ENCODE measurements at places on chromosomes 16 and 17.
A peak's percentile ranks its signal among the peaks of the same experiment; 100 is the strongest.

DNA sequence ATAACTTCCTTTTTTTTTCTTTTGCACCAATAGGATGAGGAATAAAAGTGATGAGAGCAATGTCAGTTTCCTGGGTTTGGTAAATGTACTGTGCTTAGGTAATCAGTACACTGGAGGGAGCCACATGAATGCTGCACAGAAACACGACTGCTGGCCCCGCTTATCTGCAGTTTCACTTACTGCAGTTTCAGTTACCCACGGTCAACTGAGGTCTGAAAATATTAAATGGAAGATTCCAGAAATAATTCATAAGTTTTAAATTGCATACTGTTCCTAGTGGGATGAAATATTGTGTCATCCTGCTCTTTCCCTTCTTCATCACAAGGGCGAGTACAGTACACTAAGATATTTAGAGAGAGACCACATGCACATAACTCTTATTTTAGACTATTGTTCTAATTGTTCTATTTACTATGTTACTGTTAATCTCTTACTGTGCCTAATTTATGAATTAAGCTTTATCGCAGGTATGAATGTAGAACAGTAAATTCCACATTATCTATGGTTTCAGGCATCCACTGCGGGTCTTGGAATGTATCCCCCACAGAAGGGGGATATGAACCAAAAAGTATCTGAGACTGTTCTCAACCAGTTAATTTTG lies 6.4 kb upstream of the LGALS3BP start:
- no peak for DNase-seq

- DNase-seq: no peak
Measured at GRCh38 chr16:67708368-67708771, 10.7 kb downstream of the GFOD2 start.

DNA sequence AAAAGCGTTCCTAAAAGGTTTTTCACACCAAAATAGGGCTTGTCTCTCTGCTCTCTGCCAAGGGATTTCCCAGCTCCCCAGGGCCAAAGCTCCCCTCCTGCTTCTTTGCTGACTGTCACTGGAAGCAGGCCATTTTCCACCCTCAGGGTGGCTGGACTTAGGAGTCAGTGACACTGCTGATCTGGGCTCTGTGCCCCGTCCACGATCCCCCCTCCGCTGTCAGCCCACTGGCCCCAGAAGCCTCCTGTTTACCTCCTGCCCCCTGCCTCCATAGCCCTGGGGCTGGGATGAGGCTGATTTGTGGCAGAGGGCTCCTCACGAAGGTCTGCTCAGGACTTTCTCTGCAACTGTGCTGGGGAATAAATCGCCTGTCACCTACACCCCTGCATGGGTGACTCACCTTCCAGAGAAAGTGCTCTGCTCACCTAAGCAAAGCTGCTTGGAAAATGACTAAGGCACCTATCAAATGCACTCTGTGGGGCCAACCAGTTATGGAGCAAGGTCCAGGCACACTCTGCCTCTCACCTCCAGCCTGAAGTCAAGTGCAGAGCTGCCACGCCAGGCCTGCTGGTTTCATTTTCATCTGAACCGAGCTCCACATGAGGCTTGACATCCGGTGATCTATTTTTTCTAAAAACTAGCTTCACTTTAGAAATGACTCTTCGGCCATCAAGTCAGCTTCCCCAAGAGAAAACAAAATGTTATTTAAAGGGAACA lies 4.9 kb downstream of the MAP3K14 start:
- DNase-seq: peak; percentile 71

DNA sequence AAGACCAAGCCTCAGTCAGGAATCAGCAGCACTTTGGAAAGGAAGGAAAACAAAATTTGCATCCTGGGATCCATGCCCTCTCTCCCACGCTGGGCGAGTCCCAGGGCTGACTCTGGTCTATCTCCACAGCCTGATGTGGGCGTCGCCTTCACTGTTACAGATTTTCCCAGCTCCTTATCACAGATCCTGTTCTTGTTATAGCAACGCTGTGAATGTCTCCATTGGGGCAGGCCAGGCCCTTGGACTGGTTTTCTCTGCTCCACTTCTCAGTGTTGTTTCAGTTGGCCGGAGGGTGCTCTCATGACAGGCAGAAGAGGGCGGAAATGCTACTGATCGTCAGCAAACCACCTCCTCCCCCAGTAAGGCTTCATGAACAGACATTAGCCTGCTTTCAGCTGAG lies 127.9 kb upstream of the CDH11 start:
- DNase-seq: no peak

- DNase-seq: no peak
Measured at GRCh38 chr17:57264250-57264649, 7.9 kb downstream of the MSI2 start.

DNA sequence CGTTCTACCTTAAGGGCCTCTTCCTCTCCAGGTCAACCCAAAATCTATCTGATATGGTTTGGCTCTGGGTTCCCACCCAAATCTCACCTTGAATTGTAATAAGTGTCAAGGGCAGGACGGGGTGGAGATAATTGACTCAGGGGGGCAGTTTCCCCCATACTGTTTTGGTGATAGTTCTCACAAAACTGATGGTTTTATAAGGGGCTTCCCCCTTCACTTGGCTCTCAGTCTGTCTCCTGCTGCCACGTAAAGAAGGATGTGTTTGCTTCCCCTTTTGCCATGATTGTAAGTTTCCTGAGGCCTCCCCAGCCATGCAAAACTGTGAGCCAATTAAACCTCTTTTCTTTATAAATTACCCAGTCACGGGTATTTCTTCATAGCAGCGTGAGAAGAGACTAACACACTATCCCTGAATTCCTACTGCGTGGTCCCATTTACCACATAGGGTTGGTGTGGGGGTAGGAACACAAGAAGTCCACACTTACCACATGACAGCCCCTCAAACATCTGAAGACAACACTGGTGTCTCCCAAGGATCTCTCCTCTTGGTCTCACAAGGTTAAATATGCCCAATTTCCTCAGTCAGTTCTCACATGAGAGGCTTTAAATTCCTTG lies 8.2 kb downstream of the COTL1 start:
- no peak for DNase-seq

All from immature natural killer cell (primary cell).